ENCODE measurements at places on chromosomes 3 and 15.

DNA sequence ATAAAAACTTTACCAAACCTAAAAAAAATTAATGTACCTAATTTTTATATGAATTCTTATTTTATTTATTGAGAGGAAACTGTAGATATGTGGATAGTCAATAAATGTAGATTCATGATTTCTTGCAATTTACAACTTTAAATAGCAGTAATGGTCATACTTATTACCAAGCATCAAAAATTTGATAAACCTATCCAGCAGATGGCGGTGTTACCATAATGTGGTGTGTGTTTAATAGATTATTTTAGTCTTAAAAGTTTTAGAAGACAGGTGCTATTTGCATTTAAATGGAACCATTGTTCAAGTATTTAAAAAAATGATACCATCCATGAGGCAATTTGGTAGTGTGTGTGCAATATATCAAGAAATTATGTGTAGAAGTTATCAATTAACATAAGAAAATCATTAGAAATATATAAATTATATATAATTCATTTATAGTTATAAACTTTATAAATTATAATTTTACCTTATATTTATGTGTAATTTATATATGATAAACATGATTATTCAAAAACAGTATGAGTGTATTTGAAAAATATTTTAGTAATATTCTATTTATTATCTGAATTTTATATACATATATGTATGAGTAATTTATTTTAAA is 176.0 kb upstream of the BCHE start:
- no peaks in the 10 kb centered on the region for H3K4me1 ChIP-seq
- H3K36me3 ChIP-seq: no peaks in the 10 kb centered on the region
- H3K4me3 ChIP-seq: no peak overlapping the region

DNA sequence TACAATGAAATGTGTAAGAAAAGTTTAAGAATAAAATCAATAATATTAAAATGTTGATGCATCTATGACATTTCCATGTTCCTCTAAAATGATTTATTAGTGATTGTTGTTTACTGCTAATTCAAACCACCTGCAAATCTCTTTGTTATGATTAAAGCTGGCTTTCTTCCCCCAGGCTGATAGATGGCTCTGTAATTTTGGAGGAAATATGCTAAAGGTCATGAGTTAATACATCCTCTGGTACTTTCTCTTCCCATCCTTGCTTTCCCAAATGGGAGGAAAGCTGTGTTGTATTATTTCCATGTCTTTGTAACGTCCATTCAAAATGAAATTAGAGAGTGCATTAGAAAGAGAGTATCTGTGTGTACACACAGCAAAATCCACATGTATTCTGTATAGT is 139.5 kb upstream of the TMCO5A start:
- H3K4me3 ChIP-seq: no peak overlapping the region
- H3K27ac ChIP-seq: no peak overlapping the region
- H3K4me1 ChIP-seq: no peaks in the 10 kb centered on the region
- no peak for DNase-seq

DNA sequence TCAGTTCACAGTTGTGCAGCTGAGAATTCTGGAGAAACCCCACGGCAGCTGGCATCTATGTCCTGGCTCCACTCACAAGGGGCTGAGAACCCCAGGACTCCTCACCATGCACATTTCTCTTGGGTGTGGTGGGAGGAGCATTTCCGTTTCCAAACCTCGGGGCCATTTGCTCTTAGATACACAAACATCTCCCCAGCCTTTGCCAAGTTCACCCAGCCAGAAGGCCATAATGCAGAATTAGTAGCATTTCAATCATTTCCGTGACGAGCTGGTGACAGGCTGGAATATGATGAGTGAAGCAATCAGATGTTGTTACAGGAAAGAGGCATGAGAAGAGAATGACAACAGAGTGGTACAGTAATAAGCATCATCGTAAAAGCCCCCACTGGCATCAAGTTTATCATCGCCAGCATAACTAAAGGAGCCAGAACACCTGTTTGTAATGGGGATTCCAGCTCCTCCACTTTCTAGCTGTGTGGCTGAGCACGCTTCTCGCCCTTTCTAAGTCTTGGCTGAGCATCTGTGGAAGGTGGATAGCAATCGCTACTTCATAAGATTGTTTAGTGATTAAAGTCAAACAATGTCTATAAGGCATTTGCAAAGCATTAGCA is 82.0 kb downstream of the LIPC start:
- H3K36me3 ChIP-seq: no peaks in the 10 kb centered on the region
- DNase-seq: no peak
- no peak overlapping the region for H3K27ac ChIP-seq
- no peak overlapping the region for H3K4me3 ChIP-seq
- peaks cover 32% of the 10 kb centered on the region for H3K4me1 ChIP-seq

- H3K36me3 ChIP-seq: no peaks in the 10 kb centered on the region
- H3K4me3 ChIP-seq: no peak overlapping the region
These were observed 25.0 kb upstream of the ACAP2 start for GRCh38 chr3:195467641-195468390.

DNA sequence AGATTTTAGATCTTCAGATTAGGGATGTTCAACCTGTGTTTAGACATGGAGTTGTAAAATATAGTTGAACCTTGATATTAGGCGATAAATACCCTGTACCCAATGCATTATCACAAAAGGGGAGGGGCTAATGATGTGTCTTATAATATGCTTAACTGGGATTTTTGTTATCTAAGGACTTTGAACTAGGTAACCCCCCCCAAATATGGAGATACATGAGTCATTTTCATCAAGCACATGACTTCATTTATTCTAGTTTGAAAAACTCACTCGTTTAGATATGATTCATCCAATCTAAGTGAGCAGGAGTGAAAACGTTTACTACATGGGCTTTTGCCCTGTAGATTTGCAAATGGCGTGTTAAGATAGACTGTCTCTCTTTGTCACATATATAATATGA is 212.4 kb downstream of the IL5RA start:
- no peaks in the 10 kb centered on the region for H3K27me3 ChIP-seq
- H3K4me3 ChIP-seq: no peak overlapping the region
- H3K36me3 ChIP-seq: no peaks in the 10 kb centered on the region

- no peak for DNase-seq
- H3K4me1 ChIP-seq: no peaks in the 10 kb centered on the region
- H3K36me3 ChIP-seq: no peaks in the 10 kb centered on the region
- H3K27ac ChIP-seq: no peak overlapping the region
These were observed 58.6 kb downstream of the MME start for GRCh38 chr3:155138677-155139076.

DNA sequence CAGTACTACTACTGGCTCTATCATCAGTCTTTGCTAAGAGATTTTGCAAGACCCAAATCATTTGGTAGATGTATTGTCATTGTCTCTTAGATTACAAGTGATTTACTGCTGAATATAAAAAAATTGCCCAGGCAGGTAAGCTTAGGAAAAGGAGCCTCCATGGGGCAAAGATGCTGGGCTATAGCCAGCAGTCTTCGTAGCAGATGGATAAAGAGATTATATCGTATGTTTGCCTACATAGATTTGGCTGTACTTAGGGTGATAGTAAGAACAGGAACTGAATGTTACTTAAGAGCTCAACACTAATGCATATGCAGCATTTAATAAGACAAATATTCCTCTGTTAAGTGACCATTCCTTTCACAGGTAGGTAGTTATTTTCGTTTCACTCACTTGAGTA is 48.9 kb downstream of the PTPRG start:
- H3K4me3 ChIP-seq: no peak overlapping the region
- H3K36me3 ChIP-seq: no peaks in the 10 kb centered on the region
- no peak overlapping the region for H3K27ac ChIP-seq
- DNase-seq: no peak

DNA sequence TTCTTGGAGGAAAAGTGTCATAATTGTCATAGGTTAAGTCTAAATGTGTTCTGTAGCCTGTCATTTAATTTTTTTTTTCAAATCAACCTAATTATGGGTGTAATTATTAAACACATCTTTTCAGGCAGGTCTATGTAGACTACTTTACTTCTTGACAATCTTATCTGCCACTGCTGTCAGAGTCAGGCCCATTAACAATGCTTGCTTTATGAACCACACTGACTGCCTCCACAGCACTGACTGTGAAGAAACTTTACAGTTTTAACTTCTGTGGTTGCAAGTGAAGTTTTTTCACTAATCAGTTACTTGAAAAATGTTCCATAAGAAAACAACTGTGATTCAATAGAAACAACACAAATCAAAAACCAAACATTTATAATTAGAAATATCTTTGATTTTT is 407.8 kb downstream of the PLCL2 start:
- no peak for DNase-seq
- no peaks in the 10 kb centered on the region for H3K27me3 ChIP-seq
- H3K27ac ChIP-seq: no peak overlapping the region
- H3K36me3 ChIP-seq: peaks cover 7% of the 10 kb centered on the region
- no peaks in the 10 kb centered on the region for H3K4me1 ChIP-seq

- H3K27ac ChIP-seq: no peak overlapping the region
- H3K4me3 ChIP-seq: no peak overlapping the region
- no peaks in the 10 kb centered on the region for H3K36me3 ChIP-seq
- DNase-seq: no peak
- H3K27me3 ChIP-seq: no peaks in the 10 kb centered on the region
These were observed 153.3 kb downstream of the ECT2 start for GRCh38 chr3:172903642-172904320.

DNA sequence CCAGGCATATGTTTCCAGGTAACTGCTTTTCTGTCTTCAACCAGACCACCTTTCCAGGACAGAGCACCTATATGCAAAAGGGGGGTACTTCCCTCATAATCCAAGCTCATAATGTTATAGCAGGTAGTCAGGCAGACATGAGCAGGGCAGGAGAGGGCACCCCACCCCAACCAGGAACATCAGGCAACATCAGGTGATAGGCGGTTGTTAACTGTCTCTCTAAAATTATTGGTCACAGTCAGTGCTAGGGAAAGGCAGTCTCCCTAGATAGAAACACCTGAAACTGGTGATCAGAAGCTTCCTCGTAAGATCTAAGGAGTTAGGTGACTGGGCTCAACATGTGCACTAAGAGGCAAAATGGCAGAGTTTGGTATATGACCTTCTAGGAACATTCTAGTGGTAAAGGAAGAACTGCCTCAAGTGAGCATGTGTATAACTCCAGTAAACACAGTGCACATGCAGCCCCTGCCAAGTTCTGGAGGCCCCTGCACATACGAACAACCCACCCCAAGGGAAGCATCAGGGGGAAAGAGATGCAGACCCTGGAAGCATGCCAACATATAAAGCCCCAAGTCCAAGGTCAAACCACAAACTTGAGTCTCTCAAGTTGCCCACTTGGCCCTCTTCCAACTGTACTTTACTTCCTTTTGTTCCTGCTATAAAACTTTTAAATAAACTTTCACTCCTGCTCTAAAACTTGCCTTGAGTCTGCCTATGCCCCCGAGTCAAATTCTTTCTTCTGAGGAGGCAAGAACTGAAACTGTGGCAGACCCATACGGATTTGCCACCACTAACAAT is 270.9 kb downstream of the ULK4 start:
- DNase-seq: no peak
- no peak overlapping the region for H3K4me3 ChIP-seq
- no peak overlapping the region for H3K27ac ChIP-seq
- H3K36me3 ChIP-seq: no peaks in the 10 kb centered on the region

- no peaks in the 10 kb centered on the region for H3K4me1 ChIP-seq
- H3K27me3 ChIP-seq: no peaks in the 10 kb centered on the region
- DNase-seq: no peak
These were observed 169.6 kb upstream of the LRTM1 start for GRCh38 chr3:55097441-55097840.

- peak overlapping the region; percentile 74 for H3K27ac ChIP-seq
- no peaks in the 10 kb centered on the region for H3K36me3 ChIP-seq
- peak; percentile 34 for DNase-seq
- H3K4me1 ChIP-seq: peaks cover 40% of the 10 kb centered on the region
- H3K4me3 ChIP-seq: peak overlapping the region; percentile 70
- H3K27me3 ChIP-seq: no peaks in the 10 kb centered on the region
These were observed 683 bp downstream of the UBE2Q2 start for GRCh38 chr15:75843678-75844581.

- no peaks in the 10 kb centered on the region for H3K27me3 ChIP-seq
- H3K36me3 ChIP-seq: no peaks in the 10 kb centered on the region
- no peak for DNase-seq
- H3K4me1 ChIP-seq: no peaks in the 10 kb centered on the region
- no peak overlapping the region for H3K4me3 ChIP-seq
- no peak overlapping the region for H3K27ac ChIP-seq
These were observed 95.7 kb downstream of the NEDD4 start for GRCh38 chr15:55897560-55898336.

- no peaks in the 10 kb centered on the region for H3K4me1 ChIP-seq
- H3K4me3 ChIP-seq: no peak overlapping the region
- H3K27me3 ChIP-seq: no peaks in the 10 kb centered on the region
- no peak for DNase-seq
These were observed 66.9 kb downstream of the SLCO2A1 start for GRCh38 chr3:133962849-133963248.

DNA sequence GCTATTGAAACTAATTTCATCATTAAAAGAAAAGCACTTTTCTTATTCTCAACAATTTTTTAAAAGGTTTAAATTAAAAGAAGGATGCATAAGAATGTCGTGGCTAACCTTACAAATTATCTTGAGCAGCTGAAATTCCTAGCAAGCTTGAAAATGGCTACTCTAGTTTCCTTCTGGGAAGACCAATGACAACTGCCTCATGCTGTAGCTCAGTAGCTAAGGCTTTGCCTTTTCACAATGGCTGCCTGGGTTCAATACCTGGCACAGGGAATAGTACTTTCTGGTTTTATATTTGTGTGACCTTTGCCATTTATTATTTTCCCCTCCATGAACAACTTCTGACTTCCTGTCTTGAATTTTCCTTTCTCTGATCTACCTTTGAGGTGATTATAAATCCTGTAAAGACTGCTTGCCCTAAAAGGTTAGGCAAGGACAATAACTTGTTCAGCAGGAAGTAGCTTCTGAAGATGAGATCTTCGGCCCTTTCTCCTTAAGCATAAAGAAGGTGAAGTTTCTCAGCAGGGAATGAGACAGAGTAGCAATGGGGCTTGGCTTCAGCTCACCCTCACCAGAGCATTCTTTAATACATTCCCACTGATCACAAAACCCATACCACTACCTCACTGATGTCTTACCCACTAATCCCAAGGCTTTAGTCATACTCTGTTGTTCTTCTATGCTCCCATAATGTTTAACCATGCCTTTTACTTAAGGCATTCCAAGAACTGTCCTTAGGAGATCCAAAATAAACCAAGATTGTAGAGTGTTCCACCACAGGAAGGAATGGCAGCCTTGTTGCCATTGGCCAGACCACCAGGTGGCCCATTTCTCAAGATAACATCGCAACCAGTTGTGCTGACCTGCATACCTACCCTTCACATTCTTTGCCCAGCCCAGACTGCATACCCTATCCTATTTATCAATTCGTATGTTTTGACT is 276.8 kb downstream of the ULK4 start:
- no peak overlapping the region for H3K4me3 ChIP-seq
- no peaks in the 10 kb centered on the region for H3K4me1 ChIP-seq
- DNase-seq: no peak
- H3K27ac ChIP-seq: no peak overlapping the region
- no peaks in the 10 kb centered on the region for H3K27me3 ChIP-seq
- no peaks in the 10 kb centered on the region for H3K36me3 ChIP-seq

- H3K4me1 ChIP-seq: peaks cover 40% of the 10 kb centered on the region
- H3K36me3 ChIP-seq: no peaks in the 10 kb centered on the region
- no peak overlapping the region for H3K4me3 ChIP-seq
- DNase-seq: no peak
These were observed 76.7 kb downstream of the ST6GAL1 start for GRCh38 chr3:187006864-187007630.

- H3K4me1 ChIP-seq: no peaks in the 10 kb centered on the region
- DNase-seq: no peak
- H3K36me3 ChIP-seq: no peaks in the 10 kb centered on the region
- no peak overlapping the region for H3K27ac ChIP-seq
- H3K4me3 ChIP-seq: no peak overlapping the region
These were observed 40.3 kb downstream of the FSTL1 start for GRCh38 chr3:120410541-120410940.

GRCh38 chr3:115187149-115187757 is 40.2 kb upstream of the ZBTB20 start:
- no peaks in the 10 kb centered on the region for H3K36me3 ChIP-seq
- no peak overlapping the region for H3K4me3 ChIP-seq
- no peak overlapping the region for H3K27ac ChIP-seq
- no peaks in the 10 kb centered on the region for H3K4me1 ChIP-seq
- H3K27me3 ChIP-seq: no peaks in the 10 kb centered on the region

Measured in CD8-positive, alpha-beta memory T cell (primary cell).